ENCODE measurements at places on chromosomes 1 and 21.

GRCh38 chr1:199305053-199305452 lies 666.2 kb downstream of the PTPRC start:
- no peak for DNase-seq

GRCh38 chr1:31788825-31789256 lies 24.7 kb upstream of the ADGRB2 start:
- no peak for DNase-seq

DNA sequence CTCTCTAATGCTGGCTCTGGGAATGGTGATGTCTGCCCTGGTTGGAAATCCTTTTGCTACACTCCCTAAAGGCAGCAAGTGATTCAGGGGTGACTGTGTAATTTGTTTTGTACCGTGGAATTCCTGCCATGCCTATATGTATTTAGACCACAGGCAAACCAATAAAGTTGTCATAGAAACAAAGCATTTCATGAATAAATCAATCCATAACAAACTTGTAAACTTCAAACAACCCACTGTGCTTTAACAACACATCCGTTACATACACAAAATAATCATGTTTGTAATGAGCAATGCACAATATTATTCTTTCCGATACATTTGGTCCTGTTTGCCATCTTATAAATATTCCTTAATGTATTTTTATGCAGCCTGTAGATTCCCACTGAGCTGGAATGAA lies 330.3 kb upstream of the SNX7 start:
- no peak for DNase-seq

GRCh38 chr1:96918406-96918805 lies 196.8 kb downstream of the PTBP2 start:
- DNase-seq: no peak

- DNase-seq: peak; percentile 48
Measured at GRCh38 chr1:26321315-26322041, 3.7 kb downstream of the CD52 start.

GRCh38 chr1:167136191-167136614 lies 42.3 kb downstream of the STYXL2 start:
- DNase-seq: no peak

GRCh38 chr1:63704443-63704842 lies 69.4 kb upstream of the ROR1 start:
- no peak for DNase-seq

- DNase-seq: no peak
Measured at GRCh38 chr1:164660775-164661174, 101.8 kb downstream of the PBX1 start.

DNA sequence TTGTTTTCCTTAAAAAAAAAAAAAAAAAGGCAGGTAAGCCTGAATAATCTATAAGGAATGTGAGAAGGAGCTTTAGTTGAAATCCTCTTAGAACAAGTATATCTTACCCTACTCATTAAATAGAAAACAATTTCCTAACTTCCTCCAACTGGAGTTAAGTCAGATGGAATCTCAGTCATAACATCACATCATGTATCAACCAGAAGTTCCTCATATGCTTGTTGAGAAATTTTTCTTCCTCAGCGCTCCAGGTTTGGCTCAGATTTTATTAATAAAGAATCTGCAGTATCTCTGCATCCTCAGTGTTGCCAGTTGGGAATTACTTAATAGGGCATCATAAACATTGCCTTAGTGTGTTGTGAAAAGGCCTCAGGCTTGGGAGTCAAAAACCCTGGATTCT lies 37.6 kb downstream of the DUSP10 start:
- no peak for DNase-seq

GRCh38 chr1:31600641-31601040 lies 16.8 kb upstream of the HCRTR1 start:
- no peak for DNase-seq

DNA sequence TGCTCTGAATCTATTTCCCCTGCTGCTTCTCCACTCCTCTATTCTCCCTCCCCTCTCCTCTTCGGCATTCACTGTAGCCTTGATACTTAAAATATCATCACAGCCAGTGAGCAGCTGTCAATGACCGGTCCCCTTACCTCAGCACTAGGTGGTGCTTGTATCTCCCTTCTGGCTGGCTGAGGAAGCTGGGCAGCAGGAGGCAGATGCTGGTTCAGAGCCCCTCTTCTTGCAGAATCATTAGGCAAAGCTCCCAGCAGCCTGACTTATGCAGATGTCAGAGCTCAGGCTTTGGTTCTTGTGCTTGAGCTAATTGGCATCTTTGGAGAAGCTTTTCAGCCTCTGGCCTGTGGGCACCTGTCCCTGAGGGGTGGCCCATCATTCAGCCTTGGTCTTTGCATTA lies 31.9 kb upstream of the KCNA2 start:
- peak; percentile 61 for DNase-seq

- peak; percentile 79 for DNase-seq
Measured at GRCh38 chr21:44687671-44688070, 5.7 kb upstream of the KRTAP12-1 start.

- no peak for DNase-seq
Measured at GRCh38 chr1:29852248-29852647, 615.9 kb downstream of the PTPRU start.

DNA sequence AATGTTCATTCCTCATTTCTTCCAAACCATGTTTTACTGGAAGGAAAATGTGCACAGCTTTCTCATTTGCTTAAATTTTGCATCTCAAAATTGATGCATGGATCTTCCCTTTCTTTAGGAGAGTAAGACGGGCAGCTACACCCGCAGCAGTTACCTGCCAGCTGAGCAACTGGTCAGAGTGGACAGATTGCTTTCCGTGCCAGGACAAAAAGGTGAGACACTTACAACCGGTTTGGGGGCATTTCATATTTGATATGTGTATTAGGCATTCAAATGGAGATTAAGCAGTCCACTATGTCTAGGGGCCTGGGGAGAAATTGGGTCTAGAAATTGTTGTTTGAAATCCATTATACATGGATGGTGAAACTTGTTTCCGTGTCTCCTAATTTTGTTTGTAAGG lies 12.9 kb downstream of the C8A start:
- DNase-seq: no peak

DNA sequence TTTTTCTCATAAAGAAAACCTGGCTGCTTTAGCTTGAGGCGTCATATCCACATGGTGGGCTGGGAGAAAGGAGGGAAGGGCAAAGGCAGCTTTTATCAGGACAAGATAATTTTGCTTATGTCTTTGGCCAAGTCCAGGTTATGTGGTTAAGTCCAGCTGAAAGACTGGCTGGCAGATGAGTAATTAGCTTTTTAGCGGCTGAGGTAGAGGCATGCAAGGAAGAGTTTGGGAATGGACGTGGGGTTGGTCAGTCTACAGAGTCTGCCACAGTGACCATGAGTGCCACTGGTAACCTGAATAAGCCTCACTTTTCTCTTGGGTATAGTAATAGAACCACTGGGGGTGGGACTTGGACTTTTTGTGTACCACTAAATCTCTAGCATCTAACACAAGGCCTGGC lies 39.8 kb downstream of the NEK7 start:
- DNase-seq: no peak

DNA sequence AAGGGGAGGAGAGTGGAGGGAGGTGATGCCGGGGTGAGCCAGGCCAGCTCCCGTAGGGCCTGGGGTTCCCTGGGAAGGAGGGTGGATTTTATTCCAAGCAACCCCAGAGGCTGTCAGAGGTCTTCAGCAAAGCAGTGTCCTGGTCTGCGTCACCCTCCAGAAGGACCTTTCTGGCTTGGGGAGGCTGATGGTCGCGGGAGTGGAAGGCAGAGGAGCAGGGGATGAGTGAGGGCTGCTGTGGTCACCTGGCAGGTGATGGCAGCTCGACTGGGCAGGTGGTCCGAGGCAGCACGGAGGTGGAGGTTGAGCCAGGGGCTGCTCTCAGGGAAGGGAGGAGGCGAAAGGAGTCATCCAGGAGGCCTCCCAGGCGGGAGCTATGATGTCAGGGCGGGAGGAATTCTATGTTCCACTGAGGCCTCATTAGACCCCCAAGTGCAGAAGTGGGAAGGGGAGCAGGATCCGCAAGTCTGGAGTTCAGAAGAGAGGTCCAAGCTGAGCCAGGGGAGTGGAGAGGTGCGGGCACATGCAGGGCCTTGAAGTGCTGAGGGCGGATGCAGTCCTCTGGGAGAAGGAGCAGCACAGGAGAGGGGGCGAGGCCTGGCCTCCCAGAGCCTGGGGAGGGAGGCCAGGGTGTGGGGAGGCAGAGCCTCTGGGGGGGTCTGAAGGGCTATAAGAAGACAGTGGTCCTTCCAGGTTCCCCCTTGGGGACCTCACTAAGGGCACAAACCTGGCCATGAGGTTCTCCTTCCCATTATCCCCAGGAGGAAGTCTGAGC lies 33.3 kb downstream of the BMP8A start:
- no peak for DNase-seq

DNA sequence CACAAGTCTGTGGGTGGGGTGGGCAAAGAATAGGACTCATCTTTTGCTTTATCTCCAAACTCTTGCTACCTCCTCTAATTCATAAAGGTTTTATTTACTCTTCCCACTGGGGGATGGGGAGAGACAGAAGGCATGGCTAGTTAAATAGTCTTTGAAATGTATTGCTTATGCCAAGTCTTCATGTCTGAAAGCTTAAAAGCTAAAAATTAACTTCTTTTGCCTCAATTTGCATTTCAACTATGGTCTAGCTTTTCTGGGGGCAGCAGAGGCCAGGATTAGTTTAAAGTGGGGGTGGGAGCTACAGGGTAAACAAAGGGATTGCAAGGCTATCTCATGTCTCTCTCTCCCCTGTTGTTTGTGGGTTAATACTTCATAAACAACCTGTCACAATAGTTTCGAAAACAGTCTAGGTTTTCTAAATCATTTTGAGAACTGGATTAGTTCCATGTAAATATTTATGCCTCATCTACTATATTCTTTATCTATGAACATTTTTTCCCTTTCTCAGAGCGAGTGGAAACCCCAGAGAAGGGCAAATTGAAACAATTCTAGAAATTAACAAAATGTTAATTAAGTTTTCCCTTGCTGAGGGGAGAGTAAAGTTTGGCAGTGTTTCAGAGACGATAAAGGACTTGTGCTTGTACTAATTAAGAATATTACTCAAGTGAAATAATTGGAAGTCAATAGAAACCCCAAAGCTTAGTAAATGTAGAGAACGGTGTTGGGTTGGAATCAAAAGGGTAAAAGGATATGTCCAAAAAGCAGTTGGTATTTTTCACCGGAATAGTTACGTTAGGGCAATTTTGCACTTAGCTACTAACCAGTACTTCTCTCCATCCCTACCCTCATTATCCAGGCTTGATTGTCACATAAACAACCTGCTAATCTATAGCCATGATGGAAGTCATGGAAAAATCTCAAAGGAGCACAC lies 182.2 kb downstream of the GIPC2 start:
- DNase-seq: no peak

DNA sequence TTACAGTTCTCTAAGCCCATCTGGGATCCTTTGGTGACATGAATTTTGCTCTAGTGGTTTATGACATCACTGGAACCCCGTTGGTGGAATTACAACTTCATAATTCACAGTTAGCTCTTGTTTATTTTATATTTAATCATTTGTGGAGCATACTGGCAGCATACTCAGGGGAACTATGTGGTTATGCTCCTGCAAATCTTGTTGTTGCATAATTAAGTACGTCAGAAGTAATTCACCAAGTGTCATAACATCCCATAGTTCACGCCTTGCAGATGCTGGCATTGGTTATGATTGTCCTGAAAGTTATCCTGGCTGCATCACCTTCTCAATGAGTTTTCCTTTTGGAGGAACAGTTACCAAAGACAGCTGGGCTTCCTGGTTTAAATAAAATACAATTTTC lies 16.5 kb downstream of the PRRX1 start:
- no peak for DNase-seq

- DNase-seq: no peak
Measured at GRCh38 chr21:15768045-15768601, 38.3 kb downstream of the USP25 start.

- no peak for DNase-seq
Measured at GRCh38 chr1:22792396-22793160, 81.9 kb downstream of the EPHB2 start.

- DNase-seq: no peak
Measured at GRCh38 chr1:40936931-40937339, 42.6 kb upstream of the CTPS1 start.

- no peak for DNase-seq
Measured at GRCh38 chr1:9233241-9233941, 1.2 kb upstream of the H6PD start.

DNA sequence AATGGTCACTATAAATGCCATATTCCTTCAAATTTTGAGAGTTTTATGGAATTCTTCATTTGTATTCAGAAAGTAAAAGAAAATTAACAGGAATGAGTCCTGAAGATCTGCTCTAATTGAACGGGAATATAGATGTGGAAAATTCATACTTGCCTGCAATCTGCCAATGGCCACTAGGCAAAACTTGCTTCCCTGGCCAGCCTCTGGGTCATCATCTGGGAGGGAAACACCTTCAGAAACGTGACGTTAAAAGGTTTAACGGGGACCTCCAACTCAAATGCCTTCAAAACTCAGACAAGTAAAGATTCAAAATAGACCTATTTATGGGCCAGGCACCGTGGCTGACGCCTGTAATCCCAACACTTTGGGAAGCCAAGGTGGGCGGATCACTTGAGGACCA lies 21.7 kb upstream of the CTSK start:
- DNase-seq: no peak

DNA sequence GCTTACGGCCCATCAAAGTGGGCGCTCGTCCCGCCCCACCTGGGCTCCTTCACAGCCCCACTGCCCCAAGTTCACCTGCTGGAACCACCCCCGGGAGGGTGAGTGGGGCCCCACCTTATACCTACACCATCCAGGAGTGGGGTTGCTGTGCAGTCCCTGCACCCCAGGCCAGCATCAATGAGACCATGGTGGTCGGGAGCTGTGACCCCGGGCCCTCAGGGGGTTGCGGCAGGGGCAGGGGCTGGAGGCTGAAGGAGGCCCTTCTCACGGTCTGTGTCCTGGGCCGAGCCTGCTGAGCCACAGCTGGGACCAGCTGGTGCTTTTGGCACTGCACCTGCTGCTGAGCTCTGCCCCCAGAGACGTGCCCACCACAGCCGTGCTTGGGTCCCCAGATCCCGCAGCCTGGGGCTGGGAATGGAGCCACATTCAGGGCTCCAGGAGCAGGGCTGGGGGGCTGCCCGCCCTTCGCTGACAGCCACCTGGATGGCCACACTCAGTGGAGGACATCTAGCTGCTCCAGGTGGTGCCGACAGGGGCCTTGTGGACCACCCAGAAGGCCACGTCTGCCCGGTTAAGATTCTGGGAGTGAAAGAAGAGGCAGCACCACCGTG lies 17.4 kb downstream of the ACTRT2 start:
- DNase-seq: no peak

DNA sequence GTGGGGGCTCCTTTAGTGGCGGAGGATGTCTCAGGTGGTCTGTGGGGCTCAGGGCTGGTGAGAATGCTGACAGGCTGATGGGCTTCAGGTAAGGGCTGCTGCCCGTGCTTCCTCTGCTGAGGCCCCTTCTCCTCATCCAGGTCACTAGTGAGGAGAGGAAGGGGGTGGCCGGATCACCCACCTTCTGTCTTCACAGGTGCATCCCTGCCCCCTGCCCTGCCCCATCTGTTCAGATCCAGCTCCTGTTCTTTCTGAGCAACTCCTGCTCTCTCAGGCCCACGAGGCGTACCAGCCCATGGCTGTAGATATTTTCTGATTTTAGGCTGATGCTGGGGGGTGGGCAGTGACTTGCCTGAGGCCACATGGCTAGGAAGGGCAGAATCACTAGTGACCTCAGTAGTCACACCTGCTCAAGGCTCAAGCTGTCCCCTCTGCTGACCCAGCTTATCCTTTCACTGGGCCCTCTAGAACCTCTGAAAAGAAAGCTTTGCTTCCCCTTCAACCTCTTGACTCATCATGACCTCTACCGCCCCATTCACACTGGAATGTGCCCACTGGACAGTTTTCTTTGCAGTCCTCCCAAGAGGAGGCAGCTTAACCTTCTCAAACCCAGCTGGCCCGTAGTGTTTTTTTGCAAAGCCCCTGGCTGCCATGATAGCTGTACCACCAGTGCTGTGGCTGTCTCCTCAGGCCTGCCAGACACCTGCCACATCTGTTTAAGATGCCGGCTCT lies 14.8 kb downstream of the DCST2 start:
- DNase-seq: no peak

All from NCI-H524 (cell line).